ENCODE measurements at places on chromosomes 13 and 19. TPM values are rescaled to one million over a fixed set of nuclear protein-coding genes. Genes with fewer than 3 reads are reported as not detected.

AP2S1 gene
- 103 TPM for total RNA-seq

ARHGAP33 gene
- 54.3 TPM for total RNA-seq

ZNF229 gene
- total RNA-seq: 18.3 TPM

DNA sequence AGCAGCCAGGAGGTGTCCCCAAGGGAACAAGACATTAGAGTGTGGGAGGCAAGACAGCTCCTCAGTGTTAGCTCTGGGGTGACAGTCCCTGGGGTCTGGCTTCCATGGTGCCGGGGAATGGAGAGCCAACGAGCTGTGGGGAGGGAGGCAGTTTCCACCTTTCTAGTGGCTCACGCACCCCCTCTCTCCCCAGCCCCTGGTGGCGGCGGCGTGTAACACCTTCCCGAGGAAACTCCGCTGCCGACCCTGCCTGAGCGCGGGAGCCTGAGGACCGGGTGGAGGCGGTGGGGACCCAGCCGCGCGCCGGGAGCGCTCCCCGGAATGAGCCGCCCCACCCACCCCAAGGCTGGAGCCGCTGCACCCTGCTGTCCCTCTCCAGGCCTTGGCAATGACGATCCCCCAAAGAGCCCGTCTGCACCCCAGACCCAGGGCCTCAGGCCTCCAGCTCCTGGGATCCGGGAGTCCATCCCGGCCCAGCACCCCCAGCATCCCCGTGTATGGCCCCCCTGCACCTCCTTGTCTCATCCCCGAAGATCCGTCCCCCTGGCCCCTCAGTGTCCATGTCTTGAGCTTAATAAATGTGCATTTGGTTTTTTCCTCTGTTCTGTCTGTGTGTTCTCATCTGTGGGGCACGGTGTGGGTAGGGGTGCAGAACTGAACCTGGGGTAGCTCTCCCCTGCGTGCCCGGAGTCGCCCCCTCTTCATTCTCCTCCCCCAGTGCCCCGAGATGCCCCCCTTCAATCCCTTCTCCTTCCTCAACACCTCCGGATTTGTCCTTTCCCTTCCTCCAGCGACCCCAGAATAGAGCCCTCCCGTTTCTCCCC, 622 bp upstream of the FXYD5 start:
- DNase-seq: peak; percentile 41

GRCh38 chr13:41007744-41008128, 11.4 kb downstream of the ELF1 start:
- no peak for DNase-seq

DNA sequence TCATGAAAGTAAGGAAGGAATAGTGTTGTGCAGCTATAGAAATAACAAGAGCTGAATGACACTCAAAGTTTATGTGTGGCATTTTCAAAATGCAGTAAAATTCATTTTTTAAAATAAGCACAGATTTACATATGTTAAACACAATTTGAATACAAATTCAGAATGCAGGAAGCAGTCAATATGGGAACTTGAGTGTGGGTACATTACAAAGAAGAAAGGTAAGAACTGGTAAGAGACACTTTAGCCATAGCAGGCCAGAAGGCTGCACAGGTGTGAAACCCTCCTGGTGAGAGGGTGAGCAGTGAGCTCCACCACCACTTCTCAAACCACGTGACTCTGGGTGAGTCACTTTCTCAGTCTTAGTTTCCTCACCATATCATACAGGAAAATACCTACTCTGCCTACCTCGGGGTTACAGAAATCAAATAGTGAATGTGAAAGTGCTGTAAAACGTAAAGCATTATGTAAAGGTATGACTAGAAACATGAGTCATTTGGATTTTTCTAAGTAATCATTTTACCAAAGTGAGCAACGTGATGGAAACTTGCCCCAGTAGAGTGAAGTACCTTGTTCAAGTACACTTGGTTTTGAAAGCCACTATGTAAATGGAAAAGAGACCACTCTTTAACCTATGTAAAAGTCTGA, 40.5 kb downstream of the USP12 start:
- no peak for DNase-seq

DNA sequence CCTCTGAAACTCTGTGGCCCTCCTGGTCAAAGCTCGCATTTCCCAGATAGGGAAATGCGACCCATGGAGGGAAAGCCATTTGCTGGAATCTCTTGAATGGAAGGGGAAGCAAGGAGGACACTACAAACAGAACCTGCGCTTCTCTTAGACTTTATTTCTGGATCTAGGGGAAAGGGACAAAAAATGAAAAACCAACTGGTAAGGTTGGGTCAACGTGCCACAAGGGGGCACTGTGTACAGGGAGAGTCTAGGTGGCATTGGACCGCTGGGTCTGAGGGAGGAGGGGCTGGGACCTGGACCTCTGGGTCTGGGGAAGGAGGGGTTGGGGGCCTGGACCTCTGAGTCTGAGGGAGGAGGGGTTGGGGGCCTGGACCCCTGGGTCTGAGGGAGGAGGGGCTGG, 5.0 kb downstream of the KLK4 start:
- DNase-seq: peak; percentile 26

DNA sequence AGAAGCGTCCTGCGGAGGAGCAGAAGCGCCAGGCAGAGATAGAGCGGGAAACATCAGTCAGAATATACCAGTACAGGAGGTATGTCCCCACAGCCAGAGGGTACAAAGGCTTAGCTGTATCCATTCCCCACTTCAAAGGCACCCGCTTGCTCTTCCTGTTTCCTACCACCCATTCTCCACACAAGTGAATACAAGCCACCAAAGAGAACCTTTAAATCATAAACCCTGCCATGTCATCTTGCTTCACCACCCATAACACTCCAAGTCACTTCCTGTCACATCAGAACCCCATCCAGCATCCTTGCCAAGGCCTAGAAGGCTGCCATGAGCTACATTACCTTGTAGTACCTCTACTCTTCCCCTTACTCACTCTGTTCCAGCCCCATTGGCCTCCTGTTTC, 205.8 kb downstream of the LMO7 start:
- DNase-seq: no peak

- no peak for DNase-seq
Observed at GRCh38 chr19:40704491-40705361, 12.0 kb downstream of the COQ8B start.

GRCh38 chr13:76825430-76825829, 60.8 kb downstream of the KCTD12 start:
- no peak for DNase-seq

- peak; percentile 67 for DNase-seq
Observed at GRCh38 chr19:55437410-55437809, 5.7 kb downstream of the SHISA7 start.

DNA sequence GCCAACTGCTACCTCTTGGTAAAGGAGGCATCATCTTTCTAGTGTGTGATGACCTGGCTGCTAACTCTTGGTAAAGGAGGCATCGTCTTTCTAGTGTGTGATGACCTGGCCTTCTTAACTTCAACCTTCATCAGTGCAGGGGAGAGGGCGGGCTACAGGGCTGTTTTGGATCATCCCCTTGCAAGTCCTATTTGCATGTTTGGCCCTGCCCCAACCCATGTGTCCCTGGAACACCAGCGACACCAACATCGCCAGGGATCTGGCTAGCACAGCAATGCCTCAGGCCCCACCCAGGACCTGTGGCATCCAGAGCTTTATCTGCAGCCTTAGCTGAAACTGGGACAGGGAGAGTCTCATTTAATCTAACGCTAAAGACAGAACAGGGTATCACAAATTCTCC, 492.4 kb downstream of the MYO16 start:
- DNase-seq: no peak

DNA sequence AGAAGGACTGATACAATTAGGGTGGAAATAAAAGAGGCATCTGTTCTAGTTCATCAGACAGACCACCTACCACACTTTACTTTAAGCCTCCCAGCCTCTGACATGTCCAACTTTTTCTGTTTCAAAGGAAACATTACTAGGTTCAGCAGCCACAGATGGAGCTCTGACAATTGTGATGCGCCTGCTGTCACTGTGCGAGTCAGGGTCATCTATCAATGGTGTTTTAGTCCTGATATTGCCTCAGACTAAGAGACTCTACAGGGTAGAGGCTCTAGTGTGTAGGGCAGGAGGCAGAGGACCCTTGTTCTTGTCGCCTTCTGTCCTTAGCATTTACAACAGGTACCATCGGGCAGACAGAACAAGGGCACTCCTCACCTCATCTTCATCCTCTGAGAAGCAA, 685.0 kb upstream of the SGCG start:
- no peak for DNase-seq
